ENCODE measurements at places on chromosomes 13 and 19. TPM values are rescaled to one million over a fixed set of nuclear protein-coding genes. Genes with fewer than 3 reads are reported as not detected.

GRCh38 chr13:30873499-30873898 is 32.6 kb upstream of the MEDAG start:
- DNase-seq, result no peak

ZNF793 gene
- total RNA-seq, result 3.2 TPM

FFAR3 gene
- not detected for total RNA-seq

GRCh38 chr19:4499318-4499717 is 19.0 kb downstream of the PLIN4 start:
- no peak for DNase-seq

- no peak for DNase-seq
Observed at GRCh38 chr13:65472336-65472735, 1757.8 kb downstream of the PCDH9 start.

CEACAM4 gene
- 0.22 TPM for total RNA-seq

GRCh38 chr19:19355606-19356139 is 35.0 kb downstream of the MAU2 start:
- DNase-seq, result no peak

GRCh38 chr13:95636853-95637252 is 7.7 kb downstream of the DZIP1 start:
- DNase-seq, result no peak

DNA sequence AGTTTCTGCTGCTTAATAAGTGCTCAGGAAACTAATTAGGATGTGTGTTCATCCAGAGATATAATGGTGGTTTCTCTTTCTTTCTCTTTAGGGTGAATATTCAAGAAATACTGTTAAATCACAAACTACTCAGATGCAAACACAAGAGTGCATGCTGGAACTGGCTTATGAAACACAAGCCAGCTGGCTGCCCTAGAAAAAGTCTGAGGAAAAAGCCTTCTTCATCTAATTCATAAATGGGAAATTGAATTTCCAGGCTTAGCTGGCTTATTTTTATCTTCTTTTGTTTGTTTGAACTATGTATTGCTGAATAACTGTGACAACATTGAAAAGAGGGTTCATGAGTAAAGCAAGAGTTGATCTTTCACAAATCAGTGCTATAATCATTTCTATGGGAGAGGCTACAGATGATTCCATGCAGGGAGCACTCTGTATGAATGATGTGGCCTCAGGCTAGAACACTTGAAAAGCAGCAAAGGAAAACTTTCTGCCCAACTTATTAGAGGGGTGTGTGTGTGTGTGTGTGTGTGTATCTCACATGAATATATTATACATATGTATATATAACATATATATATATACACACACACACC is 69.8 kb upstream of the SCEL start:
- no peak for DNase-seq

HCST gene
- 6.1 TPM for total RNA-seq

DNA sequence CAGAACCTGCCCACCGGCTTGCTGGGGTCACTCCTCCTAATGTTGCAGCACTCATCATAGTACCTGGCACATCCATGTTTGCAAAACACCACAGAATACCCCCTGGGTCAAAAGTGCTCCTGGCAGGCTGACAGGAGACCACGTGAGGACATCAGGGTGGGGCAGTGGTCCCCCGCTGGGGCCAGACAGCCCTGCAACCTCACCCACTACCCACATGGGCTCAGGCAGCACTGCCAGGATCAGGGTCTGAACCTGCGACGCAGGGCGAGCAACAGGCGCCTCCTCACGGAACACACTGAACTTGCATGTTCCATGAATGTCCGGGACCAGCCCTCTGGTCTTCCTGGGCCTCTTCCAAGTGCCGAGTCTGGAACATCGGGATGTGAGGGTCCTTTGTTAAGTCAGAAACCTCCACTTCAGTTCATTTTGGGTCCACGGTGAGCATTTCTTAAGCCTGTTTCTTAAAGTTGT is 1.4 kb upstream of the SLC7A9 start:
- DNase-seq, result no peak

POU2F2 gene
- total RNA-seq, result 3.8 TPM

DNA sequence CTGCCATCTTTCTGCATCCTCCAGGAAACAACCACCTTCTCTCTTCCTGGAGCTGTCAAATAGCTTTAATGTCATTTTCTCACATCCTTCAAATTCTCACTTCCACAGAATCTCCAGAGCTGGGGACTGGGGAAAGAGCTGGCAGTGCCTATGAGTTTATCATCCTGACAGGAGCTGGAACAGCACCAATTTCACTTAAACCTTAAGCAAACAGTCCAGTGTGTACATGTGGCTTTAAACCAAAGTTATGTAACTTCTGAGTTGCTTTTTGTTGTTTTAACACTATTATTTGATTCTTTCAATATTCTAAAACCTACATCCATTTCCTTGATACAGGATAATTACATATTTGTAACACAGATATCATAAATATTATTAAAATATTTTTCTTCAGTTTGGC is 331.5 kb upstream of the ARGLU1 start:
- DNase-seq, result no peak

KLK2 gene
- total RNA-seq, result not detected

- no peak for DNase-seq
Observed at GRCh38 chr19:13864046-13864666, 12.8 kb upstream of the NANOS3 start.

PRR36 gene
- total RNA-seq, result 0.22 TPM

DNA sequence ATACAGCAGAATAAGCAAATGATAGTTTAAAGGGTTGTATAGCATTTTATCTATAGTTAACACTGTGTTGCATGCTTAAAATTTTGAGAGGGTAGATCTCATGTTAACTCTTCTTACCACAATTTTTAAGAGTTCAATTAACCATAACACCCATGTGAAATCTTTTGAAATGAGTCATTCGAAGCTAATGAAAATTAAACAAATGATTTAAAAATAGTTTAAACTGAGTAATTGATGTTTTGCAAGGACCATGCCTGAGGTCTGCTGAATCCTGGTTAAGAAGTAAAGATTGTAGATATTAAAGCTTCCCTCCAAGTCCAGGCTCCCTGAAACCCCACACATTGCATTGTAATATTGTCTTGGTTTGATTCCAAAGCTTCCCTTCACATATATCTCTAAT is 176.7 kb upstream of the RNF113B start:
- no peak for DNase-seq

GRCh38 chr19:14821937-14822336 is 13.0 kb downstream of the OR7A5 start:
- no peak for DNase-seq

Data from left colon (tissue), 2 donors.